Thoracic aorta endothelial cell (primary cell): ENCODE measurements at places on chromosomes 1 and 21. TPM values are rescaled to one million over a fixed set of nuclear protein-coding genes. Genes with fewer than 3 reads are reported as not detected.

The SPATA1 gene
- total RNA-seq: 0.36 and 1.1 TPM in 2 replicates

The LCE6A gene
- total RNA-seq: not detected in 2 replicates

The KCND3 gene
- total RNA-seq: not detected in 2 replicates

The PLEKHN1 gene
- total RNA-seq: 0.40 and 0.86 TPM in 2 replicates

The KISS1 gene
- not detected in 2 replicates for total RNA-seq

The DNASE2B gene
- not detected in 2 replicates for total RNA-seq

The TBX19 gene
- total RNA-seq: 0.80 and 1.0 TPM in 2 replicates

The KLHDC9 gene
- total RNA-seq: 0.79 and 0.80 TPM in 2 replicates

The SLC9C2 gene
- total RNA-seq: not detected in 2 replicates

The PLXNA2 gene
- total RNA-seq: 164 and 185 TPM in 2 replicates

The LRRC71 gene
- total RNA-seq: 0.27 and 0.36 TPM in 2 replicates

The EXOSC10 gene
- total RNA-seq: 99.6 and 105 TPM in 2 replicates

The ZNF683 gene
- total RNA-seq: not detected in 2 replicates

The ADGRL4 gene
- total RNA-seq: 335 and 338 TPM in 2 replicates

The TNFRSF25 gene
- total RNA-seq: 15.2 and 15.4 TPM in 2 replicates

The ELAVL4 gene
- total RNA-seq: not detected in 2 replicates

The PODN gene
- 0.27 and 0.29 TPM in 2 replicates for total RNA-seq

The DEPDC1 gene
- 45.5 and 78.5 TPM in 2 replicates for total RNA-seq

The DENND2C gene
- 0.86 and 1.3 TPM in 2 replicates for total RNA-seq

The CYP4A22 gene
- total RNA-seq: 0.07 TPM in 1 of 2 replicates, not detected in the other

The SLC1A7 gene
- not detected in 2 replicates for total RNA-seq

The TMEM79 gene
- 0.93 and 1.1 TPM in 2 replicates for total RNA-seq

The SPRR3 gene
- not detected in 2 replicates for total RNA-seq

The TRIM67 gene
- not detected in 2 replicates for total RNA-seq

The DMBX1 gene
- not detected in 2 replicates for total RNA-seq

The AIRE gene
- total RNA-seq: under 0.01 TPM in 1 of 2 replicates, not detected in the other
